Regular cardiac myocyte (primary cell): ENCODE measurements at places on chromosomes 5 and 9. TPM values are rescaled to one million over a fixed set of nuclear protein-coding genes. Genes with fewer than 3 reads are reported as not detected.

The PCDHGC3 gene
- 24.7 and 31.0 TPM in 2 replicates for total RNA-seq

The SNCAIP gene
- 0.19 and 0.85 TPM in 2 replicates for total RNA-seq

The FBXL7 gene
- 2.3 TPM in 2 replicates for total RNA-seq

The LCN6 gene
- total RNA-seq, result not detected in 2 replicates

The DBH gene
- total RNA-seq, result not detected in 2 replicates

The TTC23L gene
- total RNA-seq, result under 0.01 and 0.28 TPM in 2 replicates

The ALDH1B1 gene
- total RNA-seq, result 30.2 and 48.3 TPM in 2 replicates
